ENCODE measurements at places on chromosomes 2 and 18. TPM values are rescaled to one million over a fixed set of nuclear protein-coding genes. Genes with fewer than 3 reads are reported as not detected.

GRCh38 chr18:61731693-61732376, 161.0 kb downstream of the RNF152 start:
- no peak for DNase-seq
- H3K27me3 ChIP-seq = no peaks in the 10 kb centered on the region
- H3K4me1 ChIP-seq = peaks cover 13% of the 10 kb centered on the region
- H3K27ac ChIP-seq = no peak overlapping the region
- H3K4me3 ChIP-seq = no peak overlapping the region
- H3K36me3 ChIP-seq = no peaks in the 10 kb centered on the region

FAM124B gene
- not detected for total RNA-seq

DNA sequence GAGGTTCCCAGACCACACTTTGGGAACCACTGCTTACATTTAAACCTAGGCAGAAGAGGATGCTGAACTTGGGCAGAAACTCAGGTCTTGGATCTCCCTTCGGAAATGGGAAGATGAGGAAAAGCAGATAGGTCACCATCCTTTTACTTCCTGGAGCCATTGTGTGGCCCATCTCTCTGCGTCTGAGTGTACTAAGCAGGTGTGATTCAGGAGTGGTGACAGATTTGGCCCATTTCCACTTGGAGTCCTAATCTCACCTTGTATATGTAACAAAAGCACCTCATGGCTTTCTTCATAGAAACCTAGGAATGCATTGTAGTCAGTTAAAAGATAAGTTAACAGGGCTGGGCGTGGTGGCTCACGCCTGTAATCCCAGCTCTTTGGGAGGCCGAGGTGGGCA, 71.0 kb downstream of the PRKCE start:
- peaks cover 9% of the 10 kb centered on the region for H3K4me1 ChIP-seq
- no peaks in the 10 kb centered on the region for H3K36me3 ChIP-seq
- H3K27ac ChIP-seq = no peak overlapping the region
- H3K27me3 ChIP-seq = no peaks in the 10 kb centered on the region

GRCh38 chr2:235876099-235876679, 292.0 kb downstream of the GBX2 start:
- no peak overlapping the region for H3K4me3 ChIP-seq
- no peaks in the 10 kb centered on the region for H3K27me3 ChIP-seq
- H3K36me3 ChIP-seq = no peaks in the 10 kb centered on the region
- H3K27ac ChIP-seq = no peak overlapping the region
- DNase-seq = no peak

DNA sequence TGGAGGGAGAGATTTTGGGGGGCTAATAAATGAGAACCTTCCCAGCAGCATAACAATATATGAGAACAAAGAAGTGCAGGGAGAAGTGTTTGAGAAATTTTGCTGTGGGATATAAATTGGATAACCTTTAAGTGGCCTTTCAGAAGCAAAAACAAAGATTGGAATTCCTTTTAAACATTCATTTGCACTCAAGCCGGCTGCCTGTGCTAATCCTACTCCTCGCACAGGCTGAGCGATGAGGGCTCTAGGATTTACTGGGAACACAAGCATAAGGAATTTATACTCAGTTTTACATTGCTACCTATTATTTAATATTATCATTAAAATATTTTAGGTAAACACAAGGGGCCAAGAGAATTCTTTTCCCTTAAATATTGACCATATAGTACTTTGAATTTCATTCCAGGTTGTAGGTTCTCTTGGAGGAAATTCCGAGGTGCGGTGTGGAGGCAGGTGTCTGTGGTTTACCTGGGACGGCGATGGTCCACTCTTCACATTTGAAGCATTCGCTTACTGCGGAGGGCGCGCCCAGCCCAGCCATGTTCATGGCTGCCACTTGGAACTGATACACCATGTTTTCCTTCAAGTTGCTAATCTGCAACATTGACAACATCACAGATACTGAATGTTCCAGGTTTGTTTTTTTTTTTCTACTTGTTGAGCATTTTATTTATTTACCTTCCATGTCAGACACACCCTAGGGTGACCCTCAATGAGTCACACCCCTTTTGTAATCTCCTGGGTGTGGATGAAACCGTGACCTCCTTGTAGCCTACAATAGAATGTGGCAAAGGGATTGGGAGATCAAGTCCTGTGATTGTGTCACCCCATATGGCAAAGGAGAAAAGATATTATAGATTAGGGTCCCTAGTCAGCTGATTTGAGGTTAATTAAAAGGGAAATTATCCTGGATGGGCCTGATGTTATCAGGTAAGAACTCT, 100.1 kb downstream of the MYOM1 start:
- peaks cover 19% of the 10 kb centered on the region for H3K4me1 ChIP-seq
- no peaks in the 10 kb centered on the region for H3K27me3 ChIP-seq
- H3K36me3 ChIP-seq = peaks cover 4% of the 10 kb centered on the region
- DNase-seq = no peak
- H3K27ac ChIP-seq = no peak overlapping the region

DNA sequence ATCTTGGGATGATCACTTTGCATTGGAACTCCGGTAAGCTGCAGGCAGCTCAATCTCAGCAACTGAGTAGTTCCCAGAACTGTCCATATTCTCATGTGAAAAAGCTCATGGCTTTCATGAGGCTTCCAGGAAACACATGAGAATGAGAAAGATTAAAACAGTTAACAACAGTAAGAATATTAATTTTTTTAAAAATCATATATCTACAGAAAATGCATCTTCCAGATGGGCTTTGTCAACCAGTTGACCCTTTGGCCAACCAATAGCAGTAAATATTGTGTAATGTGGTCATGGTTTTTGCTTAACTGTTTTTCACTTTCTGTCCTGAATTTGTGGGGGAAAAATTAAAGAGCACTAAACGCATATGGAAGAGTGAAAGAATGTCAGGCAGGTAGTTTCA, 131.2 kb upstream of the CCDC195 start:
- DNase-seq = no peak
- no peaks in the 10 kb centered on the region for H3K4me1 ChIP-seq
- H3K4me3 ChIP-seq = no peak overlapping the region
- no peak overlapping the region for H3K27ac ChIP-seq
- no peaks in the 10 kb centered on the region for H3K27me3 ChIP-seq

CNGA3 gene
- not detected for total RNA-seq

MYO3B gene
- total RNA-seq = 7.1 TPM

DNA sequence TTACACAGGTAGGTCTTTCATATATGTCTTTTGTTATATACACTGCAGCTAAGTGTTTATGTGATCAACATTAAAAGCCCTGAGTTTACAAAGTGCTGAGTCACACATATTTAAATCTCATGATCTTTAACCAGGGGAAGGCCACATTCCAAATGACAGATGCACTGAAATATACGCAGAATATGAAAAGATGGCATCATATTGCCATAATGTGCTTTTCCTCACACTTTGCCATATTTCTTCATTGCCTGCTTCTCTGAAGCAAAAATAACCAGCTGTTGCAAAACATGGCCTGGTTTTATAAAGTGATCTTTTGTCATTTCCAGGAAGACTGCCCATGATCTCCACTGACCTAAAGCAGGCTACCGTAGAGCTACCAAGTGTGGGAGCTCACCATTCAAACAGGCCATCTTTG, 93.5 kb upstream of the MAPRE2 start:
- H3K4me3 ChIP-seq = no peak overlapping the region
- peaks cover 17% of the 10 kb centered on the region for H3K4me1 ChIP-seq
- no peaks in the 10 kb centered on the region for H3K27me3 ChIP-seq
- no peak for DNase-seq
- peak overlapping the region; percentile 45 for H3K27ac ChIP-seq
- no peaks in the 10 kb centered on the region for H3K36me3 ChIP-seq

PLCD4 gene
- total RNA-seq = 0.95 TPM

SOCS6 gene
- 26.1 TPM for total RNA-seq

GRCh38 chr18:79738581-79739439, 58.9 kb upstream of the KCNG2 start:
- no peaks in the 10 kb centered on the region for H3K27me3 ChIP-seq
- no peak overlapping the region for H3K4me3 ChIP-seq
- H3K27ac ChIP-seq = no peak overlapping the region
- no peak for DNase-seq
- peaks cover 42% of the 10 kb centered on the region for H3K36me3 ChIP-seq
- no peaks in the 10 kb centered on the region for H3K4me1 ChIP-seq

BBS5 gene
- total RNA-seq = 3.9 TPM

NEMP2 gene
- 10.2 TPM for total RNA-seq

DNA sequence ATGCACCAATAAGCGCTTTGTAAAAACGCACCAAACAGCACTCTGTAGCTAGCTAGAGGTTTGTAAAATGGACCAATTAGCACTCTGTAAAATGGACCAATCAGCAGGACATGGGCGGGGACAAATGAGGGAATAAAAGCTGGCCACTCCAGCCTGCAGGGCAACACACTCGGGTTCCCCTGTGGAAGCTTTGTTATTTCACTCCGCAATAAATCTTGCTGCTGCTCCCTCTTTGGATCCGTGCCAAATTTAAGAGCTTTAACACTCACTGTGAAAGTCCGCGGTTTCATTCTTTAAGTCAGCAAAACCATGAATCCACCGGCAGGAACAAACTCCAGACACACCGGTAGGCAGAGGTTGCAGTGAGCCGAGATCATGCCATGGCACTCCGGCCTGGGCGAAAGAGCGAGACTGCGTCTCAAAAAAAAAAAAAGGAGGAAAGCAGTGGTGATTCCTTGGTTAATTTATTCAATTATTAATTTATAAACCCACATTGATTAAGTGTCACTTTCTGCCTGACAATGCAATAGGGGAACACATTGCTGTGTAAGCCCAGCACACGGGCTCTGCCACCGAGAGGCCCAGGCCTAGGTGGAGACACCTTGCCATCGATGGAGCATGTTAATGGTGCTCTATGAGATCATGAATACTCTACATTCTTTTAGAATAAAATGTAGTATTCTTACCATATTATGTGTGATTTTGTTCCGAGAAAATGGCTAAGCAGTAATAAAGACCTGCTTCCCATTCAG, 687.6 kb upstream of the HS6ST1 start:
- DNase-seq = no peak
- no peak overlapping the region for H3K27ac ChIP-seq
- H3K36me3 ChIP-seq = no peaks in the 10 kb centered on the region

- no peaks in the 10 kb centered on the region for H3K27me3 ChIP-seq
- no peak overlapping the region for H3K27ac ChIP-seq
- H3K36me3 ChIP-seq = no peaks in the 10 kb centered on the region
- H3K4me1 ChIP-seq = peaks cover under 1% of the 10 kb centered on the region
Measured at GRCh38 chr2:134289225-134289624, 35.4 kb downstream of the MGAT5 start.

DNA sequence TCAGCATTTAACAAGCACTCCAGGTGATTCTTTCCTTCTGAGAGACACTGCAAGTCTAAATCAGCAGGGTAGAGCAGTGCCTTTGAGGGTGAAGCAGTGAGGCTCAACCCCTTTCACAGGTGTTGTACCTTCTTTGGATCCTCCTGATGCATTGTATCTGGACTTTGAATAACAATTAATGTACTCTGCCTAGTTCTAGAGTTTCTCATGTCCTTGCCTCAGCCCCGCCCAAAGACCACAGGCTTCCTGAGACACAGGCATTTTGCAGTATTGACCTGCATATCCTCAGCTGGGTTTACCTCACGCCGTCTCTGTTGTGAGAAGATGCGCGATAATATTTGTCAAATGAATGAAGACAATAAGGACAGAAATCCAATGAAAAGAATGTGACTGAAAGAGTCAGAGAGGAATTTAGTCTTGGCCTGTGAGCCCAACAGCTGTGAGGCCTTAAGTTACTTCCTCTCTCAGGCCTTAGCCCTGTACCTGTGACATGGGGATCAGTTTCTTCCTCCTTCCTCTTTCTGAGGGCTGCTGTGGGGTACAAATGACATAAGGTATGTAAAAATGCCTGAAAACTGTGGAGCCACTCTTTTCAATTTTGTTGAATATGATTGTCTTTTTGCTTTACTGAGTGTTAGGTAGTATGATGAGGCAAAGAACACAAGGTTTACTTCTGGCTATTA, 43.7 kb downstream of the WIPF1 start:
- no peaks in the 10 kb centered on the region for H3K27me3 ChIP-seq
- DNase-seq = no peak
- no peak overlapping the region for H3K27ac ChIP-seq
- H3K4me1 ChIP-seq = no peaks in the 10 kb centered on the region
- H3K4me3 ChIP-seq = no peak overlapping the region

- H3K36me3 ChIP-seq = no peaks in the 10 kb centered on the region
- no peaks in the 10 kb centered on the region for H3K4me1 ChIP-seq
- H3K4me3 ChIP-seq = no peak overlapping the region
- H3K27ac ChIP-seq = no peak overlapping the region
Measured at GRCh38 chr2:17442334-17442733, 75.9 kb downstream of the RAD51AP2 start.

- H3K27ac ChIP-seq = no peak overlapping the region
- no peak overlapping the region for H3K4me3 ChIP-seq
- peaks cover 7% of the 10 kb centered on the region for H3K4me1 ChIP-seq
- H3K27me3 ChIP-seq = no peaks in the 10 kb centered on the region
- no peaks in the 10 kb centered on the region for H3K36me3 ChIP-seq
Measured at GRCh38 chr2:98649135-98649991, 41.0 kb downstream of the UNC50 start.

DNA sequence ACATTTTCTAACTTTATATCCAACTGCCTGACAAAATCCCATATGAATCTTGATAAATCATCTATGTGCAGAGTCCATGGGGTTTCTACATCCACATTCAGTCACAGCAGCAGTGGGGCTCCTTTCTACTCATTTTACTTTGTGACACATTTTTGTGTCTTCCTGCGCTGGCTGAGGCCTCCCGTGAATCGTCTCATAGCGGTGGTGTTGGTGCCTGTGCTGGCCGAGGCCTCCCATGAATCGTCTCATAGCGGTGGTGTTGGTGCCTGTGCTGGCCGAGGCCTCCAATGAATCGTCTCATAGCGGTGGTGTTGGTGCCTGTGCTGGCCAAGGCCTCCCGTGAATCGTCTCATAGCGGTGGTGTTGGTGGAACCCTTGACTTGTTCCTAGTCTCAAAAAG, 17.0 kb downstream of the SNED1 start:
- DNase-seq = no peak
- H3K4me1 ChIP-seq = no peaks in the 10 kb centered on the region
- no peak overlapping the region for H3K27ac ChIP-seq
- H3K36me3 ChIP-seq = peaks cover under 1% of the 10 kb centered on the region

DNA sequence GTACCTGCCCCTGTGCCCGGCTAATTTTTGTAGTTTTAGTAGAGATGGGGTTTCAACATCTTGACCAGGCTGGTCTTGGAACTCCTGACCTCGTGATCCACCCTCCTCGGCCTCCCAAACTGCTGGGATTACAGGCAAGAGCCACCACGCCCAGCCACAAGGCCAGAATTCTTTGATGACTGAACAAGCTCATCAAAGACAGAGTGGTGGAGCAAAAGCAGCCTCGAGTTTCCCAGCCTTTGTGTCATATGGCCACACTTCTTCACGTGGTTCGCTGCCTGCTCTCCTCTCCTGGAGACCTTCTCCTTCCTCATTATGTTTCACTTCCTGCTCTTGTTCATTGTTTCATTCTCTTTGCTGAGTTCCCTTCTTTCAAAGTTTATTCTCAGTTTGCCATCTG, 9.9 kb upstream of the NPC1 start:
- peaks cover 32% of the 10 kb centered on the region for H3K4me1 ChIP-seq
- no peak overlapping the region for H3K27ac ChIP-seq
- H3K4me3 ChIP-seq = no peak overlapping the region
- no peaks in the 10 kb centered on the region for H3K27me3 ChIP-seq
- DNase-seq = no peak
